Fibroblast of lung (primary cell): ENCODE measurements at places on chromosomes 13 and 19.

GRCh38 chr19:18840288-18841267, 8.8 kb downstream of the UPF1 start:
- DNase-seq, result no peak

GRCh38 chr13:108428691-108429090, 159.2 kb downstream of the TNFSF13B start:
- DNase-seq, result no peak

- no peak for DNase-seq
Observed at GRCh38 chr13:41025518-41025917, 6.4 kb upstream of the ELF1 start.

DNA sequence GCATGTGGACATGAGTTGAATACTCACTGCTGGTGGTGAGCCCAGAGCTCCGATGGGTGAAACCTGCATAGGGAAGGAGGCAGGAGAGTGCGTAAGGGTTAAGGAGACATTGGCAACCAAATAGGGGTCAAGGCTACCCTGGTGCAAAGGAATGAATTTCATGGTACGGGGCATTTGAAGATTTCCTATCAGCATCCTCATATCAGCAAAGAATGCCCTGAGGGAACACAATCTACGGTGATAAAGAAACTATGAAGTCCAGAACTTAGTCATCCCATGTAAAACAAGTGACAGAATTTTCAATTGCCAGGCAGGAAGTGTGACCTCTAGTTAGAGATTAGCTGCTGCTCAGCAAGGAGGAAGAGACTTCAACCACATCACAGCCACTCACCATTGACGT, 64.9 kb downstream of the MBD3L1 start:
- no peak for DNase-seq

DNA sequence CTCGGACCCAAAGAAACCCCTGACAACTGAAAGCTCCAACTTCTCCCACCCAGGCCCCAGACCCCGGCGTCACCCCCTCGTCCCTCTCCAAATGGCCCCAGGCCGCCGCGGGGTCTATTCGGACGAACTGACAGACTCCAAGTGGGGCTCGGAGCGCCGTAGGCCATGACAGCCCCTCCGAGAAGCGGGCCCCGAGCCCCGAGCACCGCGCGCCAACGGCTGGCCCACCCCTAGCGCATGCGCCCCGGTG, 360 bp downstream of the DDX39A start:
- DNase-seq, result no peak

DNA sequence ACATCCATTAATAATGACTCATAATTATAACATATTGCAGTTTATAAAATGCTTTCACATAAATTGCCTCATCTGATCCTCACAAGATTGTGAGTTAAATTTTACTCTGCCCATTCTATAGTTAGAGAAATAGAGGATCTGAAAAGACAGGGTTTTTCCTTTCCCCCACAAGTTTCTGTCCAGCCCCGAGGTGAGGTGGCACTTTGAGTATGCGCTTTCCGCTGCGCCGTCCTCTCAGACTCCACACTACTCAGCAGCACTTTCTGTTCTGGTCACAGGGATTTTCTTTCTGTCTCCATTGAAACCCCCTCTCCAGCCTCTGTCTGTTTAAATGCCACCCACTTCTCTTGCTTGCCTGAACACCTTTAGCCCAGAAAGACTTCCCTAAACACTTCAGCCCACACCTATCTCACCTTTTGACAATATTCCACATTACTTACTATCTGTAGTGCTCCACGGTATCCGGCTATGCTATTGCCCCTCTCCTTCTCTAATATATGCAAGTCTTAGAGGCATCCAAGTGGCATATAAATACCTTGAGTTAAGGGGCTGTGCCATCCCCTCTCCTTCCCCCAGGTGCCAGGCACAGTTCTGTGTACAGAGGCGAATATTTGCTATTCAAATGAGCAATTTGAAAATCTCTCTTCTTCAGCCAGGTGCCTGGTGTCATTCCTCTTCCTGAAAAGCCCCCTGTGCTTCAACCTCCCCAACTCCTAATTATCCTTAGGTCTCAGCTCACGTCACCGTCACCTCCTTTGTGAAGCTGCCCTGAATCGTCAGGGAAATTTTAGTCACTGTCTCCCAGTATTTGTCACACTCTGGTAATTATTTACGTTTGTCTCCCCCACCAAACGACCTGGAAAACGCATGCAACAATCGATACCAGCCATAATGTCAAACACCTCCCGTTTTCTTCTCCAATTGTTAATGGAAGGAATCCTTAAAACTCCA, 268.7 kb downstream of the NHLRC3 start:
- DNase-seq, result no peak

- DNase-seq, result no peak
Observed at GRCh38 chr19:30116984-30117555, 175.0 kb downstream of the URI1 start.

DNA sequence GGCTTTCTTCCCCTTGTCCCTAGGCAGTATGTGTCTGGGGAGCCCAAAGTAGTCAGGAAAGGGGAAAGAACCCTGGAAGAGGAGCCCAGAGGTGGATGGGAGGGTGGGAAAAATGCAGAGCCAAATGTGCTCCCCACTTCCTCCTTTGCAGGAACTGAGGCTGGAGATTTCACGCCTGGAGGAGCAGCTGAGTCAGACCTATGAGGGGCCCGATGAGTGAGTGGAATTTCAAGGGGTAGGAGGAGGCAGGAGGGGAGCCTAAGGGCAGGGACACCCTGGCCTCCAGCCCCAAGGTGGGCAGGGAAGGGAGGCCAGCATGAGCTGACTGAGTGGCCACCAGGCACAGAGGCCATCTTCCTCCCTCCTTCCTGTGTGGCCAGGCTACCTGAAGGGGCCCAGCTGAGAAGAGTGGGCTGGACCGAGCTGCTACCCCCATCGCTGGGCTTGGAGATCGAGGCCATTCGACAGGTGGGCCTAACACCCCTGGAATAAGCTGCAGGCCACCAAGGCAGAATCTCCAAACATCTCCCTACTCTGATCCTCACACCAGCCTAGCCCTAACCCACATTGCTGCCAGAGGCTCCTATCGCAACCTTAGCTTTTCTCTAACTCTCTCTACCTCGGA, 14.3 kb downstream of the PTH2 start:
- DNase-seq, result no peak

- peak; percentile 92 for DNase-seq
Observed at GRCh38 chr13:37618554-37618953, 20.0 kb upstream of the POSTN start.

- DNase-seq, result no peak
Observed at GRCh38 chr19:14055396-14055795, 6.5 kb downstream of the PALM3 start.

DNA sequence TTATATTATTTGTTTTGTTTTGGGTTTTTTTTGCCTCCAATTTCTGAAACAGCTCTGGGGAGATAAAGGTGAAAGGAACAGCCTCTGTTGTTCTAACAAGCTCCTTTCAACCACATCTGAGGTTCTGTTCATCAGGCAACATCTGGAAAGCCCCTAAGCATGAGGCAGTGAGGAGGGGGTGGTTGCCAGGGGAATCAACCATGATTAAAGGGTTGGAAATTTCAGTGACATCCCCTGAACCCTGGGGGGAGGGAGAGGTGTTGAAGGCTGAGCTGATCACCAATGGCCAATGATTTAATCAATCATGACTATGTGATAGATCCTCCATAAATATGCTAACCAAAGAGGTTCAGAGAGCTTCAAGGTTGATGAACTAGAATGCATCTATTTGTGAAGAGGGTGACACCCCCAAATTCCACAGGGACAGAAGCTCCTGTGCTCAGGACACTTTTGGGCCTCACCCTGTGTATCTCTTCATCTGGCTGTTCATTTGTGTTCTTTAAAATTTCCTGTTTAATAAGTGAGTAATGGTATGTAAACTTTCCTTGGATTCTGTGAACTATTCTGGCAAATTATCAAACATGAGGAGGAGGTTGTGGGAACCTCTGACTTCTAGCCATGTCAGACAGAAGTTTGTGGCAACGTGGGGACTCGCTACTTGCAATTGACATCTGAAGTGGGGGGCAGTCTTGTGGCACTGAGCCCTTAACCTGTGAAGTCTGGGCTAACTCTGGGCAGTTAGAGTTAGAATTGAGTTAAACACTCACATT, 221.3 kb downstream of the NHLRC3 start:
- peak; percentile 23 for DNase-seq

- no peak for DNase-seq
Observed at GRCh38 chr13:43816401-43816889, 29.7 kb upstream of the ENOX1 start.

DNA sequence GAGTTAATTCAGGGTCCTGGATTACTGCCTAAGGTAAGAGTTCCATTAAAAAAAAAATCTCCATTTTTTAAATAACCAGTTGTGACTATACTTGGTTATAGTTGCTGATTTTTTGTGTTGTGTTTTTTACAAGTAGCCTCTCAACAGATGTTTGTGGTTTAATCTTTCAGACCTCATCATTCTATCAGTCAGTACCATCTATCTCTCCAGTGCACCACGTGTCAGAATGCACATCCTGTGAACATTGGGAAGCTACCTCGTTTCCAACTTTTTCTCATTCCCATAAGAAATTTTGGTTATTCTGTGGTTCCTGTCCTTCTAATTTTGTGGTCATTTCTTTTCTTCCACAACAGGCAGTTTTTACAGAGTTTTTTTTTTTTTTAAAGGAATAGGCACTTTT, 39.2 kb downstream of the WDFY2 start:
- peak; percentile 50 for DNase-seq

GRCh38 chr19:30293051-30293785, 79.0 kb upstream of the ZNF536 start:
- no peak for DNase-seq

DNA sequence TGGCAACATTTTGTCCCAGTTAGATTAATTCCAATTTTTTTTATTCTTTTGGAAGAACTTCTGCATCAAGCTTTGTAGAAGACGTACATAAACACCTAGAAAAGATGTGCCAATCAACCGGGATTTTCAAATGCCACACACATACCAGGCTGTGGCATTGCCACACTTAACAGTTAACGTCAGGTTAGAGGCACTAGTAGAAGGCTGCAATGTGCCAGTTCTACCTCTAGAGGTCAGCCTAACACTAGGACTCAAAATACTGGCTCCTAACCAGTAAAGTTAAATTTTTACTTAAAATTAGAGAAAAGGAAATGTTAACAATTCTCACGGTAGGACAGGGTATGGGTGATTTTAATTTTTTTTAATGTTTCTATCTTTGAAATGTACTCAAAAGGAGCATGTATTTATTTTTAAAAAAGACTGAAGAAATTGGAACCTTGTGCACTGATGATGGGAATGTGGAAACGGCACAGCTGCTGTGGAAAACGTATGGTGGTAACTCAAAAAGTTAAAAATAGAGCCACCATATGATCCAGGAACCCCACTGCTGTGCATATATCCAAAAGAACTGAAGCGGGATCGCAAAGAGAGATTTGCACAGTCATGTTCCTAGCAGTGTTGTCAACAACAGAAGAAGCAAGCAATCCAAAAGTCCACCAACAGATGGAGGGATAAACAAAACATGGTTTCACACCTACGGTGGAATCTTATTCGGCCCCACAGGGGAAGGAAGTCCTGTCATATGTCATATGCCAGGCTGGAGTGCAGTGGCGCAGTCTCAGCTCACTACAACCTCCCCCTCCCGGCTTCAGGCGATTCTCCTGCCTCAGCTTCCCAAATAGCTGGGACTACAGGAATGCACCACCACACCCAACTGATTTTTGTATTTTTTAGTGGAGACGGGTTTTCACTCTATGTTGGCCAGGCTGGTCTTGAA, 30.3 kb downstream of the CRYL1 start:
- peak; percentile 79 for DNase-seq

GRCh38 chr19:13160557-13160956, 10.3 kb downstream of the IER2 start:
- DNase-seq, result peak; percentile 53

- no peak for DNase-seq
Observed at GRCh38 chr13:78659450-78659730, 435 bp upstream of the OBI1 start.

DNA sequence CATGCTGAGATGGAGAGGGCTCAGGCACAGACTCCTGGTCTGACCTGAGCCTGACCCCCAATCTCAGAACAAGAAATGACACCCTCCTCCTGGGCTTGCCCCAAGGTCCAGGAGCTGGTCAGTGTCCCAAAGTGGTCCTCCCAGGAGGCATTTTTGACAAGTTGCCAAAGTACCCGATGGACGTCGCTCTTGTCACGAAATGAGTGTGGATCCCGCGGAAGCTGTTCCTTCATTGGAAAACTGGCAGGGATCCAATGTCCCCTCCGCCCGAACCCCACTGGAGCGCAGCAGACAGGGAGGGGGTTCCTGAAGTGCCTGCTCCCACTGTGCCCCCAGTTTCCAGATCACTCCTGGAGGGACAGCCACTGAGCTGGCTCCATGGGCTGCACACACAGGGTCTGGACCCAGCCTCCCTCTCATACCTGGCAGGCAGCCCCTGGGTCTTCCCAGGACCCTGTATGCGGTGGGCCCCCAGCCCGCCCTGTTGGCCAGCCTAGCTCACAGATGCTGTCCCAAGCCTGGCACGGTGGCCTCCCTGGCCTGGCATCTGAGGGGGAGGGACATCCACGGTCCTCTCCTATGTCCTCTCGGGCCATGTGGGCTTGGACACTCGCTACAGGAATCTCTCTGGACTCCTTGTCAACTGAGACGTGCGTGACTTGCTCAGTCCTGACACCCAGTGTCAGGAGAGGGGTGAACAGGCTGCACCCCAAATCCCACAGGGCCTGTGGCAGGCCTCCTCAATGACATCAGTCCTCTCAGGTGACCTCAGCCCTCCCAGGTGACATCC, 12.8 kb upstream of the ZNF14 start:
- DNase-seq, result no peak

DNA sequence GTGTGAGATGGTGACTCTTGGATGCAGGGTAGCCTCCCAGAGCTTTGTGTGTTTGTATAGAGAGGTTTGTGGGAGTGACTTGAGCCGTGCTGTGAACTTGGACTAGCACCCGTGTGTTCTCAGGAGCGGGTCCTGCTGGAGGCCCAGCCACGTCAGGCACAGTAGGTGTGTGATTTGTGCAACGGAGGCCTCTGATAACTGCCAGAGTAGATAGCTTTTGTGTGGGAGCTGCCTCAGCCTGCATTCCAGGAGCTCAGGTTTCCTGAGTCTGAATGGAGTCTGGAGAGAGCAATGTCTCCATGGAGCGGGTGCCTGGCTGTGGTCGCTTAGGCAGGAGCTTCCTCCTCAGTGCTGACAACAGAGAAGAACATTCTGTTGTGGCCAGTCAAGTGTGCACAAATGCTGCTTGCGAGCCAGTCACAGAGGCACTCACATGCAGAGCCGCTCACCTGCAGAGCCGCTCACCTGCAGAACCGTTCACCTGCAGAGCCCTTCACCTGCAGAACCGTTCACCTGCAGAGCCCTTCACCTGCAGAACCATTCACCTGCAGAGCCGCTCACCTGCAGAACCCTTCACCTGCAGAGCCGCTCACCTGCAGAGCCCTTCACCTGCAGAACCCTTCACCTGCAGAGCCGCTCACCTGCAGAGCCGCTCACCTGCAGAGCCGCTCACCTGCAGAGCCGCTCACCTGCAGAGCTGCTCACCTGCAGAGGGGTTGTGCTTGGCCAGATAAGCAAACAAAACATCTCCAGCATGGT, 32.6 kb downstream of the TFDP1 start:
- DNase-seq, result no peak
